Frontal cortex (tissue), 4 donors: ENCODE measurements at places on chromosomes 11 and 22.

DNA sequence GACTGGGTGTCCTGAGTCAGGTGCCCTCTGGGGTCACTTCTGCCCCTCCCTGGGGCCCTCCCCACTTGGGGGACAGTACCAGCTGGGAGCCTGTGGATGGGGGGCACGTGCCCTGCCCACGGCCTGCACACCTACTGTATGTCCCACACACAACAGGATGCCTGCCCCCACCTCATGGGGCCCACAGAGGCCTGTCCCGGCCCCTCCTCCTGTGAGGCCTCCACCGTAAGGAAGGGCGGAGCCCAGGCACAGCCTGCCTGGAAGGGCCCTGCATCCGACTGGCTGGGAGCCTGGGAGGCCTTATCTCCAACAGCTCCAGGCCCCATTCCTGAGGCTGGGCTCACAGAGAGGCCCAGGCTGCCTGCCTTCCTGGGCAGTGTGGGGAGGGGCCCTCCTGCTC lies 47.8 kb downstream of the BRSK2 start:
- no peak for DNase-seq

- DNase-seq, result no peak
These were observed 59.6 kb downstream of the FLRT1 start for GRCh38 chr11:64095273-64095817.

DNA sequence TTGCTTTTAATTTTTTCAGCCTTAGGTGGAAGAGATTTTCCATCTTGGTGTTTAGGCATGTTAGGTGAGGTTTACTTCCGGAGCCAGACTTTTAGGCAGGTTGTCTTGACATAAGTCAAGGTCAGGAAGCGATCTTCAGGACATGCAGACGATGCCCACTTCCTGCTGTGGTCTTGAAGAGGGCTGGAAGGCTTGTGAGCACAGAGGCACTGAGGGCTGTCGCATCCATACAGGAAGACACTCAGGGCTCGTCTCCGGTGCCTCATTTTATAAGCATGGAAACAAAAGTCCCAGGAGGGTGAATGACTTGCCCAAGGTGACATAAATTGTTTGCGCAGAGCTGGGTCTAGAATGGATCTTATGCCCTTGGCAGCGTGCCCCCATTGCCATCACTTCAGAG lies 30.8 kb downstream of the MARK2 start:
- DNase-seq, result no peak

DNA sequence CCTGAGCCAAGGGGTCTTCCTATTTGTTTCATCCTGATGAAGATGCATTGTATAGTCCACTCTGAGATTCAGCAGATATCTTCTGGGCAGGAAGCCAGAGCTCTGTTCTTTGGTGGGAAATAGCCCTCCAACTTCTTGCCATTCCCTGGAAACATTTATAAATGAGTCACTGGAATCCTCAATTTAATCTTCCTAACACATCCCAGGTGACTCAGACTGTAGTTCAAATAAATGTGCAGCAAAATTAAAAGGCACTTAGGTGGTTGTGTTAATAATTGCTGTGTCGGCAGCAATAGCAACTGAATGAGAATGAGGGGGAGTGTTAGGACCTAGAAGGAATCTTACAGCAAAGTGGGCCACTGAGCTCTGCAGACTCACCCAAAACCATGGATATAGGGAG lies 108.6 kb downstream of the INSC start:
- DNase-seq, result no peak

- no peak for DNase-seq
These were observed 684.9 kb upstream of the CCDC90B start for GRCh38 chr11:83971063-83971462.

- DNase-seq, result no peak
These were observed 56.8 kb downstream of the LDLRAD3 start for GRCh38 chr11:36000616-36001190.

DNA sequence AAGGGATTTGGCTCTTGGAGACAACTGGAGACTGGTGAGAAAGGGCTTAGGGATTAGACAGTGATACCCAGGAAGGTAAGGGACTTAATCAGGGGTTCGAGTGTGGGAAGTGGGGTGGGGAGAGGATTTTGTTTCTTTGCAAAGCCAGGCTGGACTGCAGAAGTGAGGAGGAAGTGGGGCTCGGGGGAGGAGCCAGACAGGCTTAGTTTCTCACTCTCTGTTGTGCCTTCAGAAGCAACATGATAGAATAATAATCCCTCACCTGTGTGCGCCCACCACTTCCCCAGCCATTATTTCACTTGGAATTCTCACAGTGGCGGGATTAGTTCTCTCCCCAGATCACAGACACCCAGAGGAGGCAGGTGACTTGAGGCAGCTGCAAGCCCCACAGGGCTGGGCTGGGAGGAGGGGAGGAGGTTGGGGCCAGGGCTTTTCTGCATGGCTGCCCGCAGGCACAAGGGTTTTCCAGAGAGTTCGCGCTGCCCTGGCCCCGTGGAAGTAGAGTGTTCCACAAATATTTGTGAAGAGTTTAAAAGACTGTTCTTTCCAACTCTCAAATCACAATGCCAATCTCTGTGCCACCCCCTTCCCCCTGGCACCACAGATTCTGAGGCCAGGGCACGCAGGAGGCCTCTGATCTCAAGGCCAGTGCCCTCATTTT lies 4.0 kb upstream of the SEC14L2 start:
- DNase-seq, result no peak

GRCh38 chr11:2789331-2789730 lies 89.5 kb upstream of the KCNQ1OT1 start:
- no peak for DNase-seq

DNA sequence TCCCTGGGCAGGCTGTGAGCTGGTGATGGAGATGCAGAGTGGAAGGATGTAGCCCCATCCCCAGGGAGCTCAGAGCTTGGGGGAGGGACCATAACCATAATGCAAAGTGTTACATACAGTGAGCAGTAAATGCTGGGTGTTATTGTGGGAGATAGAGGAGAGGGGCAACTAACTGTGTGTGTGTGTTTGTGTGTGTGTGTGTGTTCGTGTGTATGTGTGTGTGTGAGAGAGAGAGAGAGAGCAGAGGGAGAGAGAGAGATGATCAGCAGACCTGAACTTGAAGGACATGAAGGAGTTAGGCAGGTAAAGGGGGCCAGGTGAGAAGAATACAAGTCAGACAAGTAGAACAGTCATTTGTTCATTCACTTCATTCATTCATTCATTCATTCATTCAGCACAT lies 74.2 kb downstream of the CACNG2 start:
- no peak for DNase-seq

GRCh38 chr11:128610721-128611617 lies 23.6 kb upstream of the ETS1 start:
- no peak for DNase-seq

DNA sequence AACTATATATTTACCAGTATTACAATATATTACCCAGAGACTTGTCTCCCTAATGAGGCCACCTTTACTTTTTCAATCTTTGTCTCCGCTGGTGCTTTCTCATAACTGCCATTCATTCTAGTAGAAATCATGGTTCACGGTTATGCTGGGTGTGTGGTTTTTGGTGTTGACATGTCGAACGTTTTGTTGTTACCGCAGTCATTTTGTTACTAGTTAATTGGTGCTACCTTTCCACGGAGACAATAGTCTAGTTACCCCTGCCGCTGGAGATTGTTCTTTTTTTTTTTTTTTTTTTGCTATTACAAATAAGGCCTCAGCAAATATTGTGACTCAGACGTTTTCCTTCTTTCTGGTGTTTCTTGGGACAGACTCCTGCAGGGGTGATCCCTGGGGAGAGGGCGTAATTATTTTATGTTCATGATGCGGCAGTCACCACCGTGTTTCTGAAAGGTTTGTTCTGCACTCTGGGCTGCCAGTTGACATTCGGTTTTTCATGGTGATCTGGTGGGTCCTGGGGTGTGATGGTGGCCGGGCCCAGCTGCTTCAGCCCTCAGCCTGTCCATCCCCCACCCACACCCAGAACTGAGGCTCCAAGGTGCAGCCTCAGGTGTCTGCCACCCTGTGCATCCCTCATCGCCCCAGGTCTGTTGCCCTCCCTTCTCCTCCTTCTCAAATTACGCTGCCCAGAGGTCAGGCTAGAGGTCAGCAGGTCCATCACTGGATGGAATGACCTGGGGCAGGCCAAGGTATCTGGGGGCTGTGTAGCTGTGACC lies 28.6 kb downstream of the LRP5 start:
- no peak for DNase-seq

DNA sequence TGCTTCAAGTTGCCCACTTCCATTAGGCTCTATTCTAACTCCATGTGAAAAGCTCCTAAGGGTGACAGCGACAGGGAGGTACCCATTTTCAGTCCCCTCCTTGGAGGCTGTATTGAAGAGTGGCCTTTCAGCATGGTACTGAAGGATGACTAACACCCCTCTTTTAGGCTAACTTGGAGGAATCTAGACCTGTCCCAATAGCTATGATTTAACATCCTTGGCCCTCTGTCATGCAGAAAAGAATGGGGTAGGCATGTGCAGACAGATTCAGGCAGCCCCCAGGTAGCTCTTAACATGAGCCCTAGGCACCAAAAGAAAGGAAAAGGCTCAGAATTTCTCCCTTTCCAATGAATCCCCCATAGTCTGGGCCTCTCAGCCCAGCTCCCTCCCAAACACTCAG lies 89.3 kb upstream of the AMOTL1 start:
- no peak for DNase-seq

DNA sequence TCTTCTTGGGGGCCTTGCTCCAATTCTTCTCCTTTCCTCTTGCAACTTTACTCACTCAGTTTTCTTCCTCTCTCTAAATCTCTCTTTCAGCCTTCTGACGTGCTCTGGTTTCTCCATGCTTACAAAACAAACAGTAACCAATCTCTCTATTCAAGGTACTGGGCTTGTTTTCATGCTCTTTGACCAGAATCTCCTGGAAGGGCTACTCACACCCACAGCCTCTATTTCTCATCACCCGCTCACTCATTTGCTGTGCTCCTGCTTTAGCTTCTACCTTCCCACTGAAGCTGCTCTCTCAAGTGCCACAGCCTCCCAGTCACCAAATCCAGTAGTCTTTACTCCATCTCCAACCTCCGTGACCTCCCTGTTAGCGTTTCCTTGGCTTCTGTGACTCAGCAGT lies 60.4 kb downstream of the SERGEF start:
- no peak for DNase-seq

DNA sequence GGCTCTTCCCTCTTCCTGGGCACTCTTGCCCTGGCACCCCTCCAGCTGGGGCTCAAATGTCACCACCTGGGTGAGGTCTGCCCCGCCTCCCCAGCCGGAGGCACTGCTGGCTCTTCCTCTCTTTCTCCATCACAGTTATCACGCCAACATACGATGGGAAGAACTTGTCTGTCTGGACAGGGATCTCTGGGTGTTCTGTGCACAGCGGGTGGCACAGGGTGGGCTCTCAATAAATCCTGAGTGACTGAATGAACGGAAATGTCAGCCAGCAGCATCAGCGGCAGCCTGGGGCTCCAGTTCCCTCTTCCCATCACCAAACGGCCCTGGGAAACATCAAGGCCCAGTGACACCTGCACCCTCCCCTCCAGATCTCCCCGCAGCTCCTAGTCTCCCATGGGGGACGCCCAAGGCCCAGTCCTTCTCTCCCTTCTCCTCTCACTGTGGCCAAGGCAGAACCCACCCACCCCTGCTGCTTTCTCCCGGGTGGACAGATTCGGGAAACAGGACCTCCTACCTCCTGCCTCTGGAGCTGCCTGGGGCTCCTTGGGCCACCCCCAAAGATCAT lies 440 bp upstream of the SLC25A45 start:
- no peak for DNase-seq

DNA sequence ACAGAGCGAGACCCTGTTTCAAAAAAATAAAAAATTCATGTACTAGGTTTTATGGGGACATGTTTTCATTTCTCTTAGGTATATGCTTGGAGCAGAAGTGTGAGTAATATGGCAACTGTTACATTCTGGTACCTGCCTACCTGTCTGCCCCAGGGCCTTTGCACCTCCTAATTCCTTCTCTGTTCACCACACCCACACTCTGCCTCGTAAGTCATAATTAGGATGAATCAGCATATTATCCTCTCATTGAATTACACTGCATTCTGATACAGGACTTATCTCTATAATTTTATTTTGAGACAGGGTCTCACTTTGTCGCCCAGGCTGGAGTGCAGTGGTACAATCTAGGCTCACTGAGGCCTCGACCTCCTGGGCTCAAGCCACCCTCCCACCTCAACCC lies 3.1 kb upstream of the RAPSN start:
- DNase-seq, result no peak

GRCh38 chr11:126414615-126415014 lies 59.1 kb downstream of the ST3GAL4 start:
- no peak for DNase-seq

DNA sequence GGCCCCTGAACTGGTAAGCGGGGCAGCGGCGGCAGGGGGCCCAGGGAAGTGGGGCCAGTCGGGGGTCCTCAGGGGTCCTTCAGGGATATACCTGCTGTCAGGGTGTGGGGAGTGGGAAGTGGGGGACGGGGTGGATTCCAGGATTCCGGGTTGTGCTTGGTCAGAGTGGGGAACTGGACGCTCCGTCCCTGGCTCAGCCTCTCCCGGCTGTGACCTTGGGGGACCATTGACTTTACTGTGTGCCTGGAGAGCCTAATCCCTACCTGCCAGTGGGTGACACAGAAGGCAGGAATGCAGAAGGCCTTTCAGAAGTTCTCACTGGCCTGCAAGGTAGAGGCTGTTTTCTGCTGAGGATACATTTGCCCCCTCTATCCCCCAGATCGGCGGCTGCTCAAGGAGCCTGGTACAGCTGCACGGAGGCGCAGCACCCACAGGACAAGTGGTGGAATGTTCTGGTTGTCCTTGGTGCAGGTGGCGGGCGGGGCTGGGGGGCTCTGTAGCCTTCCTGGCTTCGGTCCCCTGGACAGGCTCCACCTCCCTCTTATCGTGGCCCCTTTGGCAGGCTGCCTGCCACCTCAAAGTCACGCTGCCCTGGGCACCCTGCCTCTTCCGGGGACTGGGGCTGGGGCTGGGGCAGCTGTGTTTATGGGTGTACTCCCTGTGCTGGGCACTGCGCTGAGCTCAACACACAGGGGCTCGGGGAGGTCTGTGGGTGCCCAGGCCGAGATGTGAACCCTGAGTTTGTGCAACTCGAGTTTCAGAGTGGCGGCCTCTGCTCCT lies 18.4 kb downstream of the KCNQ1 start:
- no peak for DNase-seq

GRCh38 chr11:73866095-73866579 lies 10.5 kb downstream of the COA4 start:
- DNase-seq, result no peak
